ENCODE measurements at places on chromosomes 1 and 21.
A peak's percentile ranks its signal among the peaks of the same experiment; 100 is the strongest.

- no peak for DNase-seq
Measured at GRCh38 chr1:5742801-5743200, 249.4 kb downstream of the NPHP4 start.

DNA sequence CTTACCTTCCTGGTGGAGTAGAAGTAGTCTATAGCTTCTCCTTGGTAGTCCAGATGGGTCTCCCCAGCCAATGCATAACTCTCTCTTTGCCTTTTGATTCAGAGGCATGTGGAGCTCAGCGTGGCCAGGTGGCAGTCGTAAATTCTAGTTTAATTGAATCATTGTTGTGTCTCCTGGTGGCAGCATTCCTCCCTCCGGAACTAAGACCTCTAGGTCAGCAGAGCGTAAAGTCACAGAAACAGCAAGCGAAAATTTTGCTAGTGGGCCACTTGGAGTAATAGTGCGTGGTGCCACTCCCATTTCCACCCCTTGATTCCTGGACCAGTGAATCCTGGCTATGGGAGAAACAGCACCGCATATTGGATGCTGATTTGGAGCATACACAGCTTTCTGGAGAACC, 3.9 kb upstream of the TMPRSS2 start:
- DNase-seq, result no peak

GRCh38 chr1:238029126-238029525, 138.4 kb upstream of the ZP4 start:
- DNase-seq, result no peak

DNA sequence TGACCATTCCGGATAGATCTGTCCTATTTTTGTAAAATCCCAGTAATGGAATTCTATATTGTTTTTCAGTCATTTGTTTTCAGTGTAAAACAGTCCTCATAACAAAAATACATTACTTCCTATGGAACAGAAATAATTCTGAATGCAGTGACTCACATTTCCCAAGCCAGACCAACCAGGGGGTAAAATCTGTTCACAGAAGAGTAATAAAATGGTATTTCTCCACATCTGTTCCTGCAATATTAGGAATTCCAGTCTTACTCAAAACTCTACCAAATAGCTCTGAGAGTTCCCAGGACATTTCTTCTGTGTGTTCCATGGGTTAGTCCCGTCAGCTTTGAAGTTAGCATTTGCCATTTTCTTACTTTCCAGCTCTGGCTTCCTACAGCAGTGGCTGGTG, 2.6 kb upstream of the DDR2 start:
- DNase-seq, result no peak

DNA sequence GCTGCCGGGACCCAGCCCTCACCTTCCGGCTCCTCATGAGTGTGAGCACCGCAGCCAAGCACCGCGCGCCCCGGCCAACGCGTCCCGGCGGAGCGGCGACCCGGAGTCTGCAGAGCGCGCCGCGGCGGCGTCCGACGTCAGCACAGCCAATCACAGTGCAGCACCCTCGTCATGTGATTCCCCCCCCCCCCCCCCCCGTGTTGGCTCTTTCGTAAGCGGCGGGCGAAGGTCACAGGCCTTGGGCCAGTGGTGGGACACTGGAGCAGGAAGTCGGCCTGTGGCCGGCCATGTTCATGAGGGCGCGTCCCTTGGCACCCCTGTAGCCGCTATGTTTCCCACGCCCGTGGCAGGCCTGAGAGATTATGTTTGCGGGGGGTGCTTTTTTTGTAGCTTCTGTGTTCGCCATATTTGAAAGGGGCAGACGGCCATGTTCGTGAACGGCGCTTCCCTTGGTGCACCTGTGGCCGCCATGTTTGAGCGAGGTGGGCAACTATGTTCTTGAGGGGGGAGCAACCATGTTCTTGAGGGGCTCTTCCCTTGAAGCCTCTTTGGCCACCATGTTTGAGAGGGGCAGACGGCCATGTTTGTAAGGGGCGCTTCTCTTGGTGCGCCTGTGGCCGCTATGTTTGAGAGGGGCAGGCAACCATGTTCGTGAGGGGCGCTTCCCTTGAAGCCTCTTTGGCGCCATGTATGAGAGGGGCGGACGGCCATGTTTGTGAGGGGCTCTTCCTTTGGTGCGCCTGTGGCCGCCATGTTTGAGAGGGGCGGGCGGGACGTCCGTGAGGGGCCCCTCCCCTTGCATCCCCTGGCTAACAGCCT, at the start of gene C1orf174:
TSS of gene C1orf174 (minus strand) at position 123 of the 819 bp plus-strand sequence. CDS start at position 37, 86 bp downstream.
- peak; percentile 94 for DNase-seq

All from activated CD4-positive, alpha-beta T cell treated with anti-CD3 and anti-CD28 coated beads, Interleukin-2, amount 50 U/mL, for 4 hours (primary cell).